ENCODE measurements at places on chromosomes 5 and 9. TPM values are rescaled to one million over a fixed set of nuclear protein-coding genes. Genes with fewer than 3 reads are reported as not detected.

DIPK1B gene
- not detected for total RNA-seq

DNA sequence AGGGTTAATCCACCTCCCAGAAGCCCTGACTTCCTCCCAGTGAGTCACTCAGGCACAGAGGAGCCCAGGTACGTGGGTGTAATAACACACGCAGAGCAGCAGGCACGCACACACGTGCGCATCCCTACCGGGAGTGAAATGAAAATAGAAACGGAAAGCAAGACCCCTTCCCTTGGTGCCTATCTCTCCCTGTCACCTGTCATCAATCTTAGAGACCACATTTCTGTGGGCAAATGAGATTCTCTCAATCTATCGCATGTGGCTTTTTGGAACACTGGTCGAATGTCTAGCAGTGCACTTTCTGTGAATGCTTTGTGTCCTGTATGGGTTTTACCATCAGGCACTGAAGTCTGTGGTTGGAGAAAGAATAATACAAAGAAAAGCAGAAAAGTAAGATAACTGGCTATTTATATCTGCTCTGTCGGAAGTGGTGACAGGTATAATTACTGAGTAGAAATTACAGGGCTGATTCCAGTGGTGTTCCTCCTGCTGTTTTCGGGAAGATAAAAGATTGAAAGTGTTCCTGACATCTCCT is 137.7 kb upstream of the GRIA1 start:
- peak; percentile 49 for DNase-seq

DNA sequence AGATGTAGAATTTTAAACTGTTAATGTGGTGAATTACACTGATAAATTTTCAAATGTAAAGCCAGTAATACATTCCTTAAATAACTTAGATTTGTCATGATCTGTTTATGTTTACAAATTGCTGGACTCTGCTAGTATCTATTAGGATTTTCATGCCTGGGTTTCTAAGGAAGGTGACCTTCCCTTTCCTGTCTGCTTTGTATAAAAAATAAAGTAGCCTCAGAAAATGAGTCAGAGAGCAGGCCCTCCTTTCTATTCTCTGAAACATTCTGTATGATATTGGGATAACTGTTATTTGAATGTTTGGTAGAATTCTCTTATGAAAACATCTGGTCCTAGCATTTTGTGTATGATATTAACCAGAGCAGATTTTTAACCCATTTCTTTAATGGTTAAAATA is 255.3 kb downstream of the SYK start:
- no peak for DNase-seq

GRCh38 chr9:124696101-124696500 is 75.0 kb downstream of the NR6A1 start:
- no peak for DNase-seq

DNA sequence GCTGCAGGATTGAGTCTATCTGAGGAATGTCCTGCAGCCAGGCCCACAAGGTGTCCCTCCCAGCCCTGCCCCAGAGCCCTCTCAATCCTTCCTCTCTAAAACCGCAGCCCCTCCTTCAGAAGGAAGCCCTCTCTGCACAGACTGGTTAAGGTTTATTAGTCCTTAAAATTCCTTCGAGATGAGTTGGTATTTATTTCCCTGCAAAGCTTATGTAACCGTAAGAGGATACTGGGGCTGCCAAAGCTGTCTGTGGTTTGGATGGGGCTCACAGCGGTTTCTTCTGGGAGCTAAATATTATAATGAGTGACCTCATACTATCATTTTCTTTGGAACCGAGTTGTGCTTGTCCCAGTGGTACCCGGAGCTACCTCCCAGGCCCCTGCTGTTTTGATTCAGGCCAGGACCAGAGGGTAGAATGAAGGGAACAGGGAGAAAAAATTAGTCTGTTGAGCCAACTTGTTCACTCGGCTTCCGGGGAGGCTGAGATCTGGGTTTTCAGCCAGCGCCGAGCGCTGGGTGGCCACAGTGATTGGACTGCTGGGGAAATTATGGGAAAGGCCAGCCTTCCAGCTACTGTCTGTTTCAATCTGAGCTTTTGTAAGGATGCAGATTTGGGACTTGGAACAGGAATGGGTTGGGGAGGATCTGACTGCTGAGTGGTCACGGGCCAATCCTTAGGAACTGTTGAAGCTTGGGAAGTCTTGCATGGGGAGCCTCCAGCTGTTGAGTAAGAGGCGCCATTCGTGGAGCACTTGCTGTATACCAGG is 107.5 kb downstream of the NDFIP1 start:
- no peak for DNase-seq

GRCh38 chr5:154364771-154365170 is 81.0 kb upstream of the SAP30L start:
- DNase-seq = no peak

DNA sequence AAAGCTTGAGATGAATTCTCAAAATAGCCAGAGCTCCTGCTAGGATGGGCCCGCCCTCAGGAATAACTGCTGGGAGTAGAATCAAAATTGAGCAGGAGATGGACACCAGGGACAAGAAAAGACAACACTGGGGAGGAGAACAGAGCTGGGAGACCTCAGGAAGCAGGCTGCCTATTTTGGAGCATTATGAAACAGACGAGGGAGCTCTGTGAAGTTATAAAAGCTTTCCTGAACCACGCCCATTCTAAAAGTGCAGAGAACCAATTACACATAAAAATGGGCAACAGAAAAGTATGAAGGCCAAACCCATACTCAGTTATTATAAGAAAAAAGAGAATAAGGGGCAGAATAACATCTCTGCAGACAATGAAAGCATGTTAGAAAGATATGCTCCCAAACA is 213.9 kb upstream of the TRPC7 start:
- DNase-seq = no peak

Measured in activated CD8-positive, alpha-beta T cell treated with anti-CD3 and anti-CD28 coated beads for 36 hours (primary cell).